ENCODE measurements at places on chromosomes 6 and 20.
A peak's percentile ranks its signal among the peaks of the same experiment; 100 is the strongest.

GRCh38 chr6:24718449-24719124 lies 367 bp downstream of the C6orf62 start:
- DNase-seq, result no peak

DNA sequence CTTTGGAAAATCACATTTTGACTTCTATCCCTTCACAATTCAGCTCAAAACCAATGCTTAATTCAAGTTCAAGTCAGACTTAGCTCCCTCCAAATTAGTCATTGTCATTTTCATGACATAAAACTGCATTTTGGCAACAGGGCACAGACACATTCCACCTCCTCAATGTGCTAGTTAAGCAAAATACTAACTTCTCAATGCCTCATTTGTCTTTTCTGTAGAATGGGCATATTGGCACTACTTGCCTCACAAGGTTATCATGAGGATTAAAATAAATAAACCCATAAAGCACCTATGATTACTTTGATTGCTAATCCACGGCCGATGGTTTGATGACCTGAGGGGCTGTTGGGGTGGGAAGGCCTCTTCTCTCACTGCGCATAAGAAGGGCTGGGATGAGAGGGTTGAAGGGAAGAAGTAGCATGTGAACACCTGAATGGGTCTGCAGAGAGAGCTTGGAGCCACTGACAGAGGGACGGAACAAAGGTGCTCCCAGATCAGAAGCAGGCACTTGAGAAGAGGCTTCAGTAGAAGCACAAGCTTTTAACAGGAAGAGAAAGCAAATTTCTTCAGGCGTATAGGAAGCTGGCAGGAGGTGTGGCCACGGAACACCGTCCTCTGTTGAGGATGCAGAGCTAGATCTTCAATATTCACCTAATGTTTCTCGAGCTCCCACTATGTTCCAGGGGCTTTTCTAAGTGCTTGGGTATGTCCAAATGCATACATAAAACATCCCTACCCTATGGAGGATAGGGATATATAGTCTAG lies 11.7 kb upstream of the TBC1D7 start:
- DNase-seq, result no peak

DNA sequence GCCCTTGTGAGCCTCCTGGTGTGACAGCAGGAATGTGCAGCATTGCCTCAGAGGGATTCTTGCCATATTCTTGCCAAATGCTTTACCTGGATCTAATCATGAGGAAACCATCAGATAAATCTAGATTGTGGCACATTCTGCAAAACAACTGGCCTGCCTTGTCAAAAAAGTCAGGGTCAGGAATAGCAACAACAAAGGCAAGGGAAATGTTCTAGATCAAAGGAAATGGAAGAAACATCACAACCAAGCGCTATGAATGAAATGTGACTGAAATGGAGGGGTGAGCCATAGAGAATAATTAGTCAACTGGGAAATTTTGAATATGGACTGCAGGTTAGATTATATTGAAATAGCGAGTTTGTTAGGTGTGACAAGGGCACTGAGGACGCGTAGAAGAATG lies 262.6 kb upstream of the CDYL start:
- no peak for DNase-seq

- peak; percentile 36 for DNase-seq
These were observed 14.3 kb upstream of the PTCRA start for GRCh38 chr6:42901538-42901957.

DNA sequence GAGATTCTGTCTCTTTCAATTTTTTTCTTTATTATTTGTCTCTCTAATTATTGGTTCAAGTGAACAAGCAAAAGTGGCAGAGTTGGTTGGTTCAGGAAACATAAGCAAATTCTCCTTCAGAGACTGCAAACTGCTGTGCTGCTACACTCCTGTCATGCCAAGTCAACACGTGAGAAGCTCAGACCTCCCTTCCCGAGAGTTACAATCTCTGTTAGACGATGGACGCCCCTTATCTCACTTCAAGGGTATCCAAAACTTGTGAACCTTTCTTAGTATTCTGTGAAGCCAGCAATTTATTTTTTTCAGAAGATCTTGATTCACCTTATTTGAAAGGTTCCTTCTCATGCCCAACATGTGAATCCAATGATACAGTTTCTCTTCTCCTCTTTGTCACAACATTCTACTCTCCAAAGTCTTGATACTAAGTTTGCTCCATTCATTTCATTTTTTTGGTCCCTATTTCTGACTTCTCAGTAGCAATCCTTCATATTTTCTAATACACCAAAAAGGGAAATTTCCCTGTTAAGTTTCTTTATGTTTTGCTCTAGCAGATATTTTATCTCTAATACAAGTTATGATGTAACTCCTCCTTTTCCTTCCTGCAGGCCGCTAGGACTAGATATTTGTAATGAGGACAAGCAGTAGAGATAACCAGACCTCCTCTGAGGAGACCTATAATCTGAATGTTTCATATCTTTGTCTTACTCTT lies 448.8 kb upstream of the CITED2 start:
- DNase-seq, result no peak

DNA sequence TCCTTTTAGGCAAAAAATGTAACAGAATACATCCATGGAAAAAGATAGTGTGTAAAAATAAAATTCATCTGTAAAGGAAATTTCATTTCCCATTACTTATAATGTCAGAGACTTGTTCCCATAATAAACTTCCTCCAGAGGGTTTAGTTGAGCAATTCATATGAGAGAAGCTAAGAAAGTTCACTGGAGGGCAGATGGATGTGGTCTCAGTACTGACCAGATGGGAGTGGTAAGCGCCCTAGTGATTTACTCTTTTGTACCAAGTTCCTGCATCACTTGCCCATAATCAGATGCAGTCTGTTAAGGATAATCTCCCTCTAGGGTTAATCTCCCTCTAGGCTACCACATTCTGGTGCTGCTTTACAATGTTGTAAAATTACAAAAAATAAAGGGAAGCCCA lies 61.7 kb downstream of the ESF1 start:
- DNase-seq, result no peak

DNA sequence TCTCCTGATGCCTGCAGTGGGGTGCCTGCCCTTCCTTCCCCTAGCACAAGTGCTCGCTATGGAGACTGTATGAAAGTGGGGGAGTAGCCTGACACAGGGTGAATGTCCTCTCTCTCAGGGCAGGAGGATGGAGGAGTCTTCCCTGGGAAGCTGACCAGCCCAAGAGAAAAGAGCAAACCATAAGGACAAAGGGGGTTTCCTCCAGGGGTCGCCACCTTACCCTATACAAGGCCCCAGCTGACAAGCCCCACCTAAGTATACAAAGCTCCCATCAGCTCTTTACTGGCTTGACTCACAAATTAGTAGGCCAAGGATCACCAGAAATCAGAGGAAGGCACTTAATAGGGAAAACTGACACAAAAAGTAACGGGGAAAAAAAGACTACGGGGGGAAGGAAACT lies 54.1 kb downstream of the PLAGL1 start:
- no peak for DNase-seq

DNA sequence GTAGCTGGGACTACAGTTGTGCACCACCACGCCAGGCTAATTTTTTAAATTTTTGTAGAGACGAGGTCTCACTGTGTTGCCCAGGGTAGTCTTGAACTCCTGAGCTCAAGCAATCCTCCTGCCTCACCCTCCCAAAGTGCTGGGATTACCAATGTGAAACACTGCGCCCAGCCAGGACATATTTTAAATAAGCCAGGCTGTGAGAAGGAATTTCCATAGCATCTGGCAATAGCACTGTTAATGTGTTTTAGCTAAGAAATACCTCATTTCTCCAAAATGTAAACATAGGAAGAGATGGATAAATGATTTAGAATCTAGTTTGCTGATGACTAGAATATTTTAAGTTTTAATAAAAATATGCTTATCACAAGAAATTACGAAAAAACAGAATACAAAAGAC lies 27.0 kb upstream of the SLA2 start:
- no peak for DNase-seq

DNA sequence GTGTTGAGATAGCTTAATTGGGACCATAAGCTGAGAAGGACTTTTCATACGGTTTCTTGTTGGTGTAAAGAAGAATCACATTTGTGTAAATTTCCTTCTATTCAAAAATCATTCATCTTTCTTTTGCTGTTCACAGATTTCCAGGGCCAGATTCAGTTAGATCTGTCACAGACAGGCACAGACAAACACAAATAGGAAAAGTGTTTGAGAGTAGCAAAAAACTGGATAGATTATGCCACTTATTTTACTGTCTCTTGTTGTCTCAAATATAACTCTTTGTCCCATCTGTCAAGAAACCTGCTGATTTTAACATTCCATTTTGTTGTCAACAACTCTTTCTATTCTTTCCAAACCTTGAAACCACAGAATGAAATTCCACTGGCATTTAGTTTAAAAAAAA lies 142.8 kb downstream of the ID4 start:
- no peak for DNase-seq

- DNase-seq, result no peak
These were observed 75.2 kb downstream of the SOX4 start for GRCh38 chr6:21668795-21669194.

GRCh38 chr20:49979030-49979832 lies 3.5 kb upstream of the SNAI1 start:
- DNase-seq, result peak; percentile 38

GRCh38 chr6:98324446-98324845 lies 509.9 kb upstream of the POU3F2 start:
- no peak for DNase-seq

DNA sequence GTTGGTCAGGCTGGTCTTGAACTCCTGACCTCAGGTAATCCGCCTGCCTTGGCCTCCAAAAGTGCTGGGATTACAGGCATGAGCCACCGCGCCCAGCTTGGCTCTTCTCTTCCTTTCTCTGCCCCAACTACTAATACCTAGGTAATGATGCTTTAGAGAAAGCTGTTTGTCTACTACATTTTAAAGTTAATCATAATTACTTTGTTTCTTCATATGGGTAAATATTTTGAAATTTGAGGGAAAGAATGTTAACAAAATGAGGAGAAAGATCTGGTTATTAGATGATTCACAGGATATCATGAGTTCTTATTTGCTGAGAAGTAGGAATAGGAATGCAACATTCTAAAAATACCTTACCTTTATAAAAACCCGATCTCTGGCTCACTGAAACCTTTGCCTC lies 18.4 kb upstream of the PTPRK start:
- DNase-seq, result no peak

- DNase-seq, result no peak
These were observed 794.6 kb downstream of the TFAP2A start for GRCh38 chr6:9620263-9620662.

GRCh38 chr20:50085481-50086365 lies 27.2 kb downstream of the UBE2V1 start:
- no peak for DNase-seq

DNA sequence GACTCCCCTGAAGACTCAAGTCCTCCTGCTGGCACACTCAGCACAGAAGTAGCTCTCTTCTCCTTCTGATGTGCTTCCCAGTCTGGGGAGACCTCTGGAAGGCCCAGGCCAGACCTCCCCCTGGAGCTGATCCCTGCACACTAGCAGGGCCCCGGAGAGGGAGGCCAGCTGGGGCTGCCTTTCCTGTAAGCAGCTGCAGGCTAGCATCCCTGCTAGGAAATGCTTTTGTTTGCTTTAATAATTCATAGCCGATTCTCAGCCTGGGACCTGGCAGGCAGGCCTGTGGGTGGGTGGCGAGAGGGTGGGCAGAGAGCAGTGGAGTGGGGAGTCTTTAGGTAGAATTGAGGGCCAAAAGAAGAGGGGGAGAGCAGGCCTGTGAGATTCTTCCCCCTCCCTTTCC lies 5.2 kb downstream of the EBF4 start:
- DNase-seq, result no peak

DNA sequence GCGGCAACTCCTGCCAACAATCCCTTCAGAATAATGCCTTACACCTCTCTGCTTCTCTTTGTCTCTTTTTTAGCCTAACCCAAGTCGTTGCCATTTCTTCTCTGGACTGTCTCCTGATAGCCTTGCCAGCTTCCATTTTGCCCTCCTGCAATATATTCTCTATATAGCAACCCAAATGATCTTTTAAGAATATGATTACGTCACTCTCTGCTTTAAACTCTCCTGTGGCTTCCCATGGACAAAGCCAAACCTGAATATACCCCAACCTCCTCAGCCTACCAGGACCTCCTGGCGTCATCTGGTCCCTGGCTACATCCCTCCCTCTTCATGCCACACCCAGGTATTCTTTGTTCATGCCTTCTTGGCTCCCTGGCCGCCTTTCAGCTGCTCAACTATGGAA lies 126.5 kb upstream of the KCNK16 start:
- no peak for DNase-seq

- no peak for DNase-seq
These were observed 336.9 kb upstream of the PREP start for GRCh38 chr6:105739764-105740163.

DNA sequence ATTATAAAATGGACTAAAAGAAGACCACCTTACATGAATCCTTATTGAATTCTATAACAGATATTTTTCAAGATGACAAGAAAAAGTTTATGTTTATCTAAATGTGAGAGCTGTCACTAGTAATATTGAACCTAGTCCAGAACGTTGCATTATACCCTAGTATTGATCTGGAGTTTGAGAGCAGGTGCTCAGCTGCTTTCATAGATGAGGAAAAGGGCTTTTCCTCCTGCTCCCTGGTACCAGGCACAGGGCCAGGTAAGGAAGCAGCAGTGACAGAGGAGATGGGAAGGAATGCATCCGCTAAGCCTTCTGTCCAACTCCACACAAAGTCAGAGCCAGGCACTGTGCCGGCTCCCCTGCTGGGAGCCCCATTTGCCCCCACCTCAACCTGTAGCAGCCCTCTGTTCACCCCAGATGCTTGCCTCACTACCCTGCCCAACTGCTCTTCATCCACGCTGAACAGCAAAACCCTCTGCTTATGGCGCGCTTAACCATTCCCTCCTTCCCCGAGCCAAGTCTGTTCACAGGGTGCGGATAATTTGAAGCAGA lies 393.1 kb downstream of the FRK start:
- DNase-seq, result no peak

DNA sequence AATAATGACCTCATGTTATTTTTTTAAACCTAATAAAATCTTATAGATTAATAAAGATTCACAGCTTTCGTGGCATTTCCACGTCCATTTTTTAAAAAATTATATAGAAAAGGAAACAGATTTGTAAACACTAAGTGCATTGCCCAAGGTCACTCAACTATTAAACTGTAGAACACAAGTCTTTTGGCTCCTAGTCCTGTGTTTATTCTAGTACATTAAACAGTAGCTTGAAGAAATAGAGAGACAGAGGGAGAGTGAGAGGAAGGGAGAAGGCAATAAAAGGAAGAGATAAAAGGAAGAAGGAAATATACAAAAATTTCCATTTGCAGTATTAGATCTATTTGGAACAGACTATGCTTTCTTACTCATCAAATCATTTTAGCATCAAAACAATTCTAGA lies 586.7 kb upstream of the CITED2 start:
- no peak for DNase-seq

GRCh38 chr6:4420160-4420865 lies 284.9 kb upstream of the ECI2 start:
- DNase-seq, result no peak

Data from stimulated activated CD8-positive, alpha-beta memory T cell treated with anti-CD3 and anti-CD28 coated beads, Interleukin-4, amount 100 ng/mL, for 1 hour (primary cell).